ENCODE measurements at places on chromosomes 12 and 14.

DNA sequence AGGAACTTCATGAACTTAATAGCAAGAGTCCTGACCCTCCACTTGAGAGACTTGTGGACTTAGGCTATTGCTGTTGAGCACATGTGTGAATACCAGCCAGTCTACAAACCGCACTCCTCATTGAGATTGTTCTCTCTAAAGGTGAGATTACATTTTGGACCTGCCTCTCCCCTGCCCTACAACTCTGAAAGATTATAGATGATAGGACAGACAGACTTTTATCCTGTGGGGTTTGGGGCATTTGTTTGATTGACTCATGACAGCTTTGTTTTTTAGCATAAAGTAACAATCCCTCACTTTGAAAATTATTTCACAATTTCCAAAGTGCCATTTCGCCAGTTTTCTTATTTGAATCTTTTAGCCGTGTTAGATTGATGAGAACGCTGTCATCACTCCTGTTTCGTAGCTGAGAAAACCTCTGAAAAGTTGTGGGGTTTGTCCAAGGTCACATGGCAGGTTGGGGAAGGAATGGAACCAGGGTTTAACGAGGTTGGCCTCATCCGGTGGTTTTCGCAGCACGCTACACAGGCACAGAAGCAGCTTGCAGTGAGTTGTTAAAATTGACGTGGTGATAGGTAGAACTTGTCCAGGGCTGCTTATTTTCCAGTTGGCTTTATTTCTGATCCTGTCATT lies 836 bp downstream of the EVL start:
- DNase-seq, result peak; percentile 41

DNA sequence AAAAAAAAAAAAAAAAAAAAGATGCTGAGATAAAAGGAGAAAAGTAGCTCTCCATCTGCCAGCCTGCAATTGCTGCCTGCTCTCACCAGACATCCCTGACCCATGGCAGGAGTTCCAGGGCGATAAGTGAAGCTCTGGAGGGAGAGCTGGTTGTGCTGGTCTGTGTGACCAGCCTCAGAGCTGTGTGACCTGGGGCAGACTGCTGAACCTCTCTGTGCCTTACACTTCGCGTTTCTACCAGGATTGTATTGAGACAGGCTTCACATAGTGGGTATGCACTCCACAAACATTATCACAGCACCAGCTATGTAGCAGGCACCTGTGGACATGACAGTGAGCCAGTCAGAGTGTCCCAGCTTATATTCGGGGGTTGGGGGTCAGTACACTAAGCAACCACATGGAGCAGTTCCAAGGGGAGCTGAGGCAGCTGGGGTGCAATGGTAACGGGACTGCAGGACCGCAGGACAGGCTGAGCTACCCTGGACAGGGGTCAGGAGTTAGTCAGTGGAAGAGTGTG lies 57.5 kb downstream of the RBM19 start:
- DNase-seq, result no peak

DNA sequence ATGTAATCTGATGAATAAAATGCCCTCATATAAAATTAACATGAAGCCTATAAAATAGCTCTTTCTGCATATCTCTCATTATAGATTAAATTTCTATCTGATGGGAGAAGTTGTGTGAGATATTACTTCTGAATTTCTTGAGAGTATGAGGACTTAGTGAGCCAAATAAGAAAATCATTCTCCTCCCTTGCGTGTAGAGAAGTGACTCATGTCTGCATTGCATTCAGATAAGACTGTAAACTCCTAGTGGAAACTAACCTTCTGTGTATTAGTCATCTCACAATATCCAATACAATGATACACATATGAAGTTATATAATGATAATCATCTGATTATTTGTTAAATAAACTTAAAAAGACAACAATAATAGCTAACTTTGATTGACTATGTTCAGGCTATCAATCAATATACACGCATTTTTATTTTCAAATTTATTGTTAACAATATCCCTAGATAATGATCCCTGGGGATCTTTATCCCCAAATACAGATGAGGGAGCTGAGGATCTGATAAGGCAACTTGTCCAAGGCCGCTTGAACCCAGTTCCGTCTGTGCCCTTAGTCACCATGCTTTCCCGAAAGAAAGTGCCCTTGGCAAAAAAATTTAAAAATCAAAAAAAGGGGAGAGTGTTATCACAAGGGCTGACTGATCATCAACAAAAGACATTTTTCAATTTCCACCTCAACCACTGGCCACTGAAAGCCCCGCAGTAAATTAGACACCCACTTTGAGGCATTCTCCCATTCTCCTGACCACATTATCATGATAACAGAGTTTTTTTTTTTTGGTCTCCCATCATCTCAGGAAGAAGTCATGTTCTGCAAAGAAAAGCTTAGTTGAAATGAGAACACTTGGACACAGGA lies 189.2 kb upstream of the RASSF8 start:
- DNase-seq, result no peak

- no peak for DNase-seq
Measured at GRCh38 chr12:103880299-103881142, 39.5 kb upstream of the NT5DC3 start.

- DNase-seq, result no peak
Measured at GRCh38 chr14:105888151-105888550, 361.8 kb downstream of the TMEM121 start.

DNA sequence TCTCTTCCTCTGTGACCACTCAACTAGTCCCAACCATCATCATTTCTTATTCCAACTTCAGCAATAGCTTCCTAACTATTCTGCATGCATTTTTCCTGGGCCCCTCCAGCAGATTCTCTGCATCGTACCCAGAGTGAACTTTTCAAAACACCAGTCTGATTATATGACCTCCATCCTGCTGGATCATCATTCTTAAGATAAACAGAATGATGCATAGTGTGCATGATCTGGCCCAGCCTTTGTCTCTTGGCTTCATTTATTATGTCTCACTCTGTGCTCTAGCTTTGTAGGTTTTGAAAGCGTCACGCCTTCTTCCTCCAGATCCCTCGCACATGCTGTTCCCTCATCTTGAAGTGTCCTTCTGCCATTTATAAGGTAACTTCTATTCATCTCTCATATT lies 46.3 kb upstream of the SLC38A4 start:
- DNase-seq, result no peak

GRCh38 chr14:23640524-23641141 lies 4.5 kb downstream of the DHRS2 start:
- no peak for DNase-seq
